ENCODE measurements at places on chromosomes 5 and 9.

DNA sequence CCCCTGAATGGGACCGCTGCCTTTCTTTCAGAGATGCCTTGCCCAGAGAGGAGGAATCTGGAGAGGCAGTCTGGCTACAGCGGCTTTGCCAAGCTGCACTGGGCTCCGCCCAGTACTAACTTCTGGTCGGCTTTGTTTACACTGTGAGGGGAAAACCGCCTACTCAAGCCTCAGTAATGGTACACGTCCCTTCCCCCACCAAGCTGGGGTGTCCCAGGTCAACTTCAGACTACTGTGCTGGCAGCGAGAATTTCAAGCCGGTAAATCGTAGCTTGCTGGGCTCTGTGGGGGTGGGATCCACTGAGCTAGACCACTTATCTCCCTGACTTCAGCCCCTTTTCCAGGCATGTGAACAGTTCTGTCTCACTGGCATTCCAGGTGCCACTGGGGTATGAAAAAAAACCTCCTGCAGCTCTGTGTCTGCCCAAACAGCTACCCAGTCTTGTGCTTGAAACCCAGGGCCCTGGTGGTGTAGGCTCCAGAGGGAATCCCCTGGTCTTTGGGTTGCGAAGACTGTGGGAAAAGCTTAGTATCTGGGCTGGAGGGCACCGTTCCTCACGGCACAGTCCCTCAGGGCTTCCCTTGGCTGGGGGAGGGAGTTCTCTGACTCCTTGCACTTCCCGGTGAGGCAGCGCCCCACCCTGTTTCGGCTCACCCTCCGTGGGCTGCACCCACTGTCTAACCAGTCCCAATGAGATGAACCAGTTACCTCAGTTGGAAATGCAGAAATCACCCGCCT is 171.2 kb downstream of the CWC27 start:
- no peak for DNase-seq

DNA sequence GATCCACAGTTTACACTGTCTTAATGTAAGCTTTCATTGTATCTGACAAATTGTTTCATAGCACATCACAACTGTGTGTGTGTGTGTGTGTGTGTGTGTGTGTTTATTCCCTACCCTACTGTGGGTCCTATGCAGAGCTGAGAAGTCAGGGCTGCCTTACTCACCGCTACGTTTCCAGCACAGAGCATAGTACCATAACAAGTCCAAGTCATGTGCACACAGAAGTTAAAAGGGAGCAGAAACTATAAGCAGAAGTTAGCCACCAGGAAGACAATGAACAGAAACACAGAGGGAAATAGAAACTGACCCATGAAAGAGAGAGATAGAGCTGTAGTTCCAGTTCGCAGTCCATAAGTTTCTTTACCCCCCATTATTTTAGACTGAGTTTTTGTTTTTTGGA is 38.2 kb upstream of the DMXL1 start:
- no peak for DNase-seq

- DNase-seq = no peak
Observed at GRCh38 chr5:56386046-56386445, 152.9 kb upstream of the ANKRD55 start.

- DNase-seq = no peak
Observed at GRCh38 chr5:168471785-168472184, 14.5 kb upstream of the RARS1 start.

DNA sequence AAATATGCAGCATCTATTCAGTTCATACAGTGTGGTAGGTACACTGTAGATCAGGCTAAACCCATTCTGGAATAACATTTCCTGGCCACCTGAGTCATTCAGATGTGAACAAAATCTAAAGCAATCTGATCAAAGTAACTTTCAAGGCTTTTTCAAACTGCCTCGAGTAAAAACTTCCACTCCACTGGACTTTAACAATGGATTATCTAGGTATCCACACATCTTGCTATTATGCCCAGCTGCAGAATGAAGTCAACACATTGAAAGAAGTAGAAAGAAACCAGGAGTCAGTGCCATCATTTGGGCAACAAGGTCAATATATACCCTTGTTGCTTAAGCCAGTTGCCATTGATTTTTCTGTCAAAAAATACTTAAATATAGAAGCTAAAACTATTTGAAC is 1352.6 kb upstream of the NUDT12 start:
- DNase-seq = no peak

DNA sequence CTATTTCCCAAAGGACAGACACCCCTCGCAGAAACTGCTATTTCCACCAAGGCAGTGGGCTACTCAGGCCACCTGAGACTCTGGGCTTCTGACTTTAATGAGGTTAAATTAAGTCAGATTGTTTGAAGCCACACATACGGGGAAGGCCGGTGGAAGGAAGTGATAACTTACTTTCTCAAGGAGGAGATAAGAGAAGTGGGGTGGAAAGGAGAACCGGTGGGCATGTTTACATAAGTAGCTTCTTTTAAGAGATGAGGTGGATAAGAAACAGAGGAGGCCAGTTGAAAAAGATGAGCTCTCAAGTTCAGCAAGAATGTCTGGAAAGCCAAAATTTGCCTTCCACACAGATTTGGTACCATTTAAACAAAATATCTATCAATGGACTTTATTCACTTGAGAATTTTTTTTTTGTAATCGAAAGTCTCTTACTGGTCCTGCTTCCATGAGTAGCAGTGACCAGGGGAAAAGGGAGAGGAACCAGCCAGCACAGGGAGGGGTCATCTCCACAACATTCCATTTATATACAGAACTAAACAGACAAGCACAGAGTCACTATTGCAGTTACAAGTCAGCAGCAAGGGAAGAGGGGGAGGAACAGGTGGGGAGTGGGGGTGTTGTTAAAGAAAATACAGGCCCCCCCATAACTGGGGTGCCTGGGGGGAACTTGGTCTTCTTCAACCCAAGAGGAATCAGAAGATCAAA is 20.0 kb downstream of the CCDC125 start:
- DNase-seq = no peak

GRCh38 chr9:134733480-134734232 is 92.1 kb downstream of the COL5A1 start:
- no peak for DNase-seq

DNA sequence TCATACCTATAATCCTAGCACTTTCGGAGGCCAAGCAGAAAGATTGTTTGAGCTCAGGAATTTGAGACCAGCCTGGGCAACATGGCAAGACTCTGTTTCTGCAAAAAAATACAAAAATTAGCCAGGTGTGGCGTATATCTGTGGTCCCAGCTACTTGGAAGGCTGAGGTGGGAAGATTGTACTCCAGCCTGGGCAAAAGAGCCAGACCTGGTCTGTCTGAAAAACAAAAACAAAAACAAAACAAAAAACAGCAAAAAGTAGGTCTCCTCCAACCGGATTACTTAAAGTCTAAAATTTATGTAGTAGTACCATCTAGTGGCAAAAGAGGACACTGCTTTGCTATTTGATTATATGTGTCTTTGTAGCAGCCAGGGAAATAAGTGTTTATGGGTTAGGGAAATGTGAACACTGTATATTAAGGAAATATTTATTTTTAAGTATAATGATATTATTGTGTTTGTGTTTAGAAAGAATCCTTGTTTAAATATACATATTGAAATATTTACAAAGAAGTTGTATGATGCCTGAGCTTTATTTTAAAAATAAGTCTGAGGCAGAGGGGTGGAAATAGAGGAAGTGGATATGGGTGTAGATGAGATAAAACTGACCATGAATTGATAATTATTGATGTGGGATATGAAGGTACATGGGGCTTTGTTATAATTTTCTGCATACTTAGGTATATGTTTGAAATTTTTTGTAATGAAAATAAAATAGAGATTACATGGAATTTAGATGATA is 20.0 kb downstream of the APC start:
- no peak for DNase-seq

GRCh38 chr9:6538666-6539071 is 106.9 kb downstream of the GLDC start:
- DNase-seq = no peak

GRCh38 chr5:170813231-170813630 is 29.7 kb downstream of the GABRP start:
- no peak for DNase-seq

GRCh38 chr9:79664375-79664831 is 92.6 kb downstream of the TLE4 start:
- DNase-seq = no peak

DNA sequence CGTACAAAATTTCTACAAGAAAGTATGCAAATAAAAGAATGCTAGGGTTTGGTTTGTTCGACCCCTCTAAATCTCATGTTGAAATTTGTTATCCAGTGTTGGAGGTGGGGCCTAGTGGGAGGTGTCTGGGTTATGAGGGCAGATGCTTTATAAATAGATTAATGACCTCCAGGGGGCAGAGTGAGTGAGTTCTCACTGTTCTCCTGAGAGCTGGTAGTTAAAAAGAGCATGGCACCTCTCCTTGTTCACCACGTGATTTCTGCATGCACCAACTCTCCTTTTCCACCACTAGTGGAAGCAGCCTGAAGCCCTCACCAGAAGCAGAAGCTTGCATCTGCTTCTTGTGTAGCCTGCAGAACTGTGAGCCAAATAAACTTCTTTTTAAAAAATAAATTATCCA is 50.4 kb upstream of the FAM170A start:
- no peak for DNase-seq

GRCh38 chr9:34663303-34663605 is 797 bp upstream of the CCL27 start:
- DNase-seq = no peak

DNA sequence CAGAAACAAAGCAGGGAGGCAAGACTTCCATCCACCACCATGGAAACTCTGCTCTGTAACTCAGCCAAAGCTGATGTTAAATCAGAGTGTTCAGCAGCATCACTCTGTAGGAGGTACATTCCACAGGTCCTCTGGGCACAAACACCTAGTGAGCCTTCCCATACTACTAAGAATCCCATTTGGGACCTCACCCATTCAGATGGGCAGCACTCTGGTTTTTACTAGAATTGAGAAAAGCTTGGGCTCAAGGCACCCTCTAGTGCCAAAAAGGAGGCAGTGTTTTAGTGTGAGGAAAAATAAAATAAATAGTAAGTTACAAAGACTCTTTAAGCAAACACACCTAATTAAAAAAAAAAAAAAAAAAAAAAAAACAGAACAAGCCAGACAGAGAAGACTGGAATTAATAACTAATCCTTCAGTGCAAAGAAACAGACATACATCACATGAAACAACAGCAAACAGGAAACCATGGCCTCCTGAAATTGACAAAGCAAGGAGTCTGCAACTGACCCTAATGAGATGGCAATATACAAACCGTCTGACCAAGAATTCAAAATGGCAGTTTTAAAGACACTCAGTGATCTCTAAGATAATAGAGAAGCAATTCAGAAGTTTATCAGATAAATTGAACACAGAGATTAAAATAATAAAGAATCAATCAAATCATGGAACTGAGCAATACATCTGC is 159.5 kb downstream of the GNA14 start:
- no peak for DNase-seq

GRCh38 chr5:1325870-1326531 is 18.9 kb downstream of the CLPTM1L start:
- no peak for DNase-seq

DNA sequence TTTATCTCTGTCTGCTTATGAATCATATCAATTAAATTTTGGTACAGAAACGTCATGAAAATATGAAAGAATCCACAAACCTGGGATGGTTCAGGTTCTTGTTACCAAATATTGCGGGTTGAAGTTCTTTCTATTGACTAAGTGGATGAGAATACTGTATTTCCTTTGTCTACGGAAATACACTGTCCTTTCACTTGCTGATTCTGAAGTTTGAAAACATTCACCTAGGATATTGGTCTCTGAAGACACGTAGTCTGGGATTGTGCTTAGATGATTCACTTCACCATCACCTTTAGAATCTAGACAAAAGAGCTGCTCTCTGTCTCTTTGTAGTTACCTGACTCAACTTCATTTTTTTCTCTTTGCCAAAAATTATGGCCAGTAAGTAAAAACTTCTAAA is 222.4 kb downstream of the FBN2 start:
- DNase-seq = no peak

- DNase-seq = no peak
Observed at GRCh38 chr5:149932445-149933350, 11.9 kb downstream of the PDE6A start.

DNA sequence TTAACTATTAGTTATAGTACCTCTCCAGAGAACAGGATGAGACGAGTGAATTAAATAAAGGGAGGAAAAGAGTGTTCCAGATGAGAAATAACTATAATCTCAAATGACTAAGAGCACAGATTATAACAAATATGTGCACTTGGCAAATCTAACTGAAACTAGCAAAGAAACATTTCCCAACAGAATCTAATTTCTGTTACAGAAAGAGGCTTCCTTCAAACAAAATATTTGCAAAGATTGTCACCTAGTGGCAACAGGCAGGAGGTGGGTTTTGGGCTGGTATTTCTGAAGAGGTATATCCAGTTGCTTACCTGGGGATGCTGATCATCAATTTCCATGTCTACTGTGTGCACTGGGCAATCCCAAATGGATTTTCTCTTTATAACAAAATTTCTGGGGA is 5.6 kb upstream of the SPDL1 start:
- DNase-seq = no peak

GRCh38 chr9:112945620-112946208 is 55.0 kb upstream of the SLC46A2 start:
- DNase-seq = no peak

- DNase-seq = no peak
Observed at GRCh38 chr5:90483206-90483605, 8.5 kb downstream of the POLR3G start.

GRCh38 chr9:96137671-96138429 is 164.1 kb downstream of the HSD17B3 start:
- DNase-seq = no peak

DNA sequence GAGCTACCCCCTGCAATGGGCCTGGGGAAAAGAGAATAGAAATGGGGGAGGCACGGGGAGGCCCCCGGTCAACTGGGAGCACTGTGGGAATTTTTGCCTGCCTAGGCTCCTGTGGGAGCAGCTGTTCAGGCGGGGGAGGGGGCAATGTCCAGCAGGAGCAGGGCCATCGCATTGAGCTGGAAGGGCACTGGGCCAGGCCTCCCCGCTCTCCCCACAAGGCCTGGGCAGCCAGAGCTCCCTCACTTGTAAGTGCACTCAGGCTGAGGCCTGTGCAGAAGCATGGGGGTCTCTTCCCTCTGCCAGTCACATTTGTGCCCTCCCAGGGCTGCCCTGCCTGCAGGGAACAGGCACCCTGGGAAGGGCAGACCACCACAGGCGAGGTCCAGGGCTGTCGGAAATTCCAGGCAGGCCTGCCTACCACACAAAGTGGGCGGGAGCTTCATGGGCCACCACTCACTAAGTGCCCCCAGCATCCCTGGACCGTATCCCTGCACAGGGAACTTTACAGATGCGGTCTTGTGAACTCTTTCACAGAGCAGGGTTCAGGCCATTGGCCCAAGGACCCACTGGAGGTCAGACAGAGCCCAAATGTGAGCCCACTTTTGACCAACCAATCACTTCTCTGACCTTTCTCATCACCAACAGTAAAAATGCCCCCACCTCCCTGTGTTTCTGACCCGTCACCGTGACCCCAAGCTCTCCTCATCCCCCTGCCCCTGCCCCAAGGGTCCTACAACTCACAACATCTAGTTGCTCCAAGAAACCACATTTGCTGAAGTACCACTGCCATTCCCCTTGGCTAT is 1.0 kb upstream of the CFAP157 start:
- no peak for DNase-seq
